CD14-positive monocyte (primary cell): ENCODE measurements at places on chromosomes 13 and 19.

DNA sequence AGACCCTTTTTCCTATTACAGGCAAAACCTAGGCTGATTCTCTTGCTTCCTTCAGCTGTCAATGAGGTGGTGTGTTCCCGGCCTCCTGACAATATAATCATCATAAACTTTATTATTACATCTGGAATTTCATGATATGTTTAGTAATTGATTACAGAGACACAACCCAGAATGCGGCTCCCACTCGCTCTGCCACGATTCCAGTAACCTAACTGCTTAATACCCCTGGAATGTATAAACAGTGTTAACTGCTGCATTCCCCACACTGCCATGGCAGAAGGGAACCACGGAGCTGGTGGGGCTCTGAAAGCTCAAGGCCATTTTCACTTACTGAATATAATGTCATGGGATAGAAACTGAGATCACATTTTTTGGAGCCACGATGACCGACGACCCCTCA, 17.1 kb downstream of the TSHZ3 start:
- no peak for DNase-seq

DNA sequence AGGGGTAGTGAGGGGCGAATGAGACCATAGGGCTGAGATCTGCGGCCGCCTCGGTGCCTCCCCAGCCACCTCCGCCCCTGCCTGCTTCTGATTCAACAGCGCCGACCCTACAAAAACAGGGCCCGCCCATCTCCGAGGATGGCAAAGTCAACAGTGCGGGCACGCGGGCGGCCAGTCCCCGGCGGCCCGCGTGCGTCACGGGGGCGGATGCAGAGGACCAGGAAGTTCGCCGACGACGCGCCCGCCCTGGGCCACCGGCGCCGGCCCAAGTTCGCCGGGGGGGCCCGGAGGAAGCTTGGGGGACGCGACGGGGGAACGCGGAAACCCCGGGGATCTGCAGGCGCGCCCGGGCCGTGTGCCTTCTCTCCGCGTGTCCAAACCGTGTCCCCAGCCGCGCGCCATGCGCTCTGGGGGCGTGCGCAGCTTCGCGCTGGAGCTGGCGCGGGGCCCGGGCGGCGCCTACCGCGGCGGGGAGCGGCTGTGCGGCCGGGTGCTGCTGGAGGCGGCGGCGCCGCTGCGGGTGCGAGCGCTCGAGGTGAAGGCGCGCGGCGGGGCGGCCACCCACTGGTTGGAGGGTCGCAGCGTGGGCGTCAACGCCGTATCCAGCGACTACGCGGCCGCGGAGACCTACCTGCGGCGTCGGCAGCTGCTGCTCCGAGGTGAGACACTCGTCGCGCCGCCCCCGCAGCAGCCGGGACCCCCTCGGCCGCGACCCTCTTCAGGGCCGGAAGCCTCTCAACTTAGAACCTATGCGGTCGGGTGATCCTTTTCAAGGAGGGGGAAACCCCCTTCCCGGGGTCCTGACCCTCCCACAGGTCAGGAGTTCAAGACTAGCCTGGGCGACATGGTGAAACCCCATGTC, 6.8 kb upstream of the ARRDC2 start:
- DNase-seq, result peak; percentile 95

GRCh38 chr19:14979476-14980255, at the start of gene SLC1A6:
Gene SLC1A6, minus strand, starts transcription at chr19:14979864. Its CDS starts 6,954 bp downstream, at chr19:14972910.
- no peak for DNase-seq

GRCh38 chr13:99027260-99027659, 49.4 kb upstream of the DOCK9 start:
- no peak for DNase-seq

GRCh38 chr19:2215281-2215751, 20.8 kb downstream of the PLEKHJ1 start:
- DNase-seq, result no peak

DNA sequence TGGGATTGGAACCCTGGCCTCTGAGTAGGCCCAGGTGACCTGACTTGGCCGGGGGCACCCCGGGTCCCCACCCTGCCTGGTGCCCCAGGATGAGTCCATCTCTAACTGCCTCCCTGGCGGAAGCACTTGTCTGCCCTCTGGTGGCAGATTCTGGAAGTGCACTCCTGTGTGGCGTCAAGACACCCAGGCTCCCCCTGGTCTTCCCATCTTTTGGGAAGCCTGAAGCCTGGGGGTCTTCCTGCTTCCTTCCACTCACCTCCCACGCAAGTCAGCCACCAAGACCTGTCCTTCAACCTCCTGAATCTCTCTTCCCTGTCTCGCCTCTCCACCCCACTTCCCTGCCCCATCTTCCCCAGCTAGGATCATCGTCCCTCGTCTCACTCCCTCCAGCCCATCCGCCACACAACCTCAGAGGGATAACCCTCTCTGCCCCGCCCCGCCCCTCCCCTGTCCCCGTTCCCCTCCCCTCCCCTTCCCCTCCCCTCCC, 7.4 kb downstream of the RABAC1 start:
- peak; percentile 62 for DNase-seq
